NCI-H187 treated with DMSO at 0.1 percent for 48 hours (cell line): ENCODE measurements at places on chromosomes 5 and 9.

- DNase-seq: no peak
Measured at GRCh38 chr9:133779516-133780403, 41.6 kb upstream of the SARDH start.

DNA sequence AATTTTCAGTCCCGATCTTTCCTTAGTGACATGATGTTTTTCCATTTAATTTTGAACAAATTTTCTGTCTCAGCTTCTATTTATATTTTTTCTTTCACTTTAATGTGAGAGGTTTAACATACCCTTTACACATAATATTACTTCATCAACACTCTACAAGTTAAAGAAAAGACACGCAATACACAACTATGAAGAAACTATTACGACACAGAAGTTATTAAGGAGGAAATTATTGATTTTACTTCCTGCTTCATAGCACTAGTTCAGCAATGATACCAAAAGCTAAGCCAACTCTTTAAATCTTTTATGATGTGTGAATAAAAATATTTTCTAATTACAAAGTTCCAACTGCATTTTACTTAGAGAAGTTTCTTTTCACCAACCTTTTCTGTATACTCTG is 432.3 kb upstream of the DAB2 start:
- no peak for DNase-seq

GRCh38 chr5:158126442-158127405 is 267.8 kb upstream of the CLINT1 start:
- DNase-seq: no peak

DNA sequence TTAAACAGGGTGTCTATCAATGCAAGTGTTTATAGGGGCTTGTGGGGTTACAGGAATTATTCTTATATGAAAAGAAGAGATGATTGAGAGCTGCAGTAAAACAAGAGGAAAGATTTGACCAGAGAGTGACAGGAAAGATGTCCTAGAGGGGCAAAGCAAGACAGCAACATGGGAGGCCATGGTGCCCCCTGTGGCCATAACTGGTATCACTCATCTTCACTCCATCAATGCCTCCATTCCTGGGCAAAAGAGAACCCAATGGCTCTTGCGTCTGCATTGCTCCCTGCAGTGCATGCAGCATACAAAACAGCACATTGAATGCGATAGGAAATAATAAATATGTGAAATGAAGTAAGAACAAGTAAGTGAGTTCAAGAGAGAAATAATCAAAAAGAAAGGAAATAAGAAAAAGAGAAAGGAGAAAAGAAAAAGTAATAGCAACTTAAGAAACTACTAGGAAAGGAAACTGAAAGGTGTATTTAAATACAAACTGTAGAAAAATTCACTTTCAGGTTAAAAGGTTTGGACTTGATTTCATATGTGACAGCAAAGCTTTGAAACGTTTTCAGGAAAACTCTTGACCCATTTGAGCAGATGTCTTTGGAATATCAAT is 206.6 kb downstream of the SEMA5A start:
- DNase-seq: no peak

GRCh38 chr9:135705376-135705775 is 3.4 kb downstream of the KCNT1 start:
- DNase-seq: no peak

DNA sequence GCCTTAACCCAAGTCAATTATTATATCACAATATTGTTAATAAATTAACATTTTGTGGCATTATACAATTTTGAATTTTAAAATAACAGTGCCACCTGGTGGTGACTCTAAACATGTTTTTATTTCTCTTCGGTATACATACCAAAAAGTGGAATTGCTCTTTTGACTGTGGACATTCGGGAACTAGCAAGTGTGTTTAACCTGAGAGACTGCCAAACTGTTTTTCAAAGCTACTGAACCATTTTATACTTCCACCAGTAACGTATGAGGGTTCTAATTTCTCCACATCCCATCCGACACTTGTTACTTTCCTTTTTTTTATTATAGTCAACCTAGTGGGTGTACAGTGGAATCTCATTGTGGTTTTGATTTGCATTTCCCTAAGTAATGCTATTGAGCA is 18.3 kb upstream of the HSDL2 start:
- DNase-seq: no peak

DNA sequence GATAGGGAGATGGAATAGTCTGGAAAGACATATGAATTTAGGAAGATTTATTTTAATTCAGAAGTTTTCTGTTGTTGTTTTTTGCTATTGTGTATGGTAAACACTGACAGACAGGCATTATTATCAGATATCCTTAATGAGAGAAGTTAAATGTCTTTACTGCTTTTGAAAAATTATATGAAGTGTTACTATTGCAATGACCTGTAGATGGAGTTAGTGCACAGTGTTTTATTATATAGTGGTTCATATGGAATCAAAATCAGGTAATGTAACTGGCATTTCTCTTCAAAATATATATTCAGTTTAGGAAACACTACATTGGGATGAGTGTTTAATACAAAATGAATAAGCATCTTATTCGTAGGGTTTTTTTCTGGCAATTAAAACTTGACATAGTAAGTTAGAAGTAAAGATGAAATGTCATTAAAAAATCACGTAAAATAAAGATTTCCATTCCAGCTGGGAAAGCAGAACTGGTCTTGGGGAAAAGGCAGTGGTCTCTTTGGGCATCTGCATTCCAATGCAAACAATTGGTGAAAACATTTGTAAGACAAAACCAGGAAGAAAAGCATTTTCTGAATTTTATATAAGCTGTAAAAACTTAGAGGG is 3.9 kb downstream of the GABRA1 start:
- no peak for DNase-seq

GRCh38 chr9:130387905-130388304 is 56.9 kb upstream of the ASS1 start:
- no peak for DNase-seq

- DNase-seq: no peak
Measured at GRCh38 chr5:168550656-168551055, 21.6 kb downstream of the FBLL1 start.

- no peak for DNase-seq
Measured at GRCh38 chr5:81994679-81995078, 22.9 kb downstream of the ATG10 start.

GRCh38 chr5:98705841-98706240 is 67.6 kb upstream of the RGMB start:
- no peak for DNase-seq

DNA sequence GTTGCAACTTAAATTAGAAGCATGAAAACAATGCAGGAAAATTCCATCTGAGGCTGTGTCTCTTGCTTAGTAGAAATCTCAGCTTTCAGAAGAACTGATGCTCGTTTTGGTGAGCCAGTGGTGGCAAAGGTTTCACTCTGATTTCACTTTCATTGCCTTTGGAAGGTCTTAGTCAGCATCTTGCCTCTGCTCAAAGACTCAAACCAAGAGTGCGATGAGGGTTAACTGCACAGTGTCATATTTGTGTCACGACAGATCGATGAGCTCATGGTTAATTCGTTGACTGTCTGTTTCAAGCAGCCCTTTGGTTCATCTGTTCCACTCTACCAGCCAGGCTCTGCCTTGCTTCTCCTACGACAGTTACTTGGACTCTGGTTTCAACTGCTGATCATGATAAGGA is 331.3 kb upstream of the KIF2A start:
- no peak for DNase-seq

DNA sequence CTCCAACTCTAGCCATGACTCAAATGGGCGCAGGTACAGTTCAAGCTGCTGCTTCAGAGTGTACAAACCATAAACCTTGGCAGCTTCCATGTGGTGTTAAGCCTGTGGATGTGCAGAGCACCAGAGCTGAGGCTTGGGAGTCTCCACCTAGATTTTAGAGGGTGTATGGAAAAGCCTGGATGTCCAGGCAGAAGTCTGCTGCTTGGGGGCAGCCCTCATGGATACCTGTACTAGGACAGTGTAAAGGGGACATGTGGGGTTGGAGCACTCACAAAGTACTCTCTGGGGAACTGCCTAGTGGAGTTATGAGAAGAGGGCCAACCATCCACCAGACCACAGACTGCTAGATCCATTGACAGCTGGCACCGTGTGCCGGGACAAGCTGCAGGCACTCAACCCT is 273.5 kb upstream of the ST8SIA4 start:
- DNase-seq: no peak

- no peak for DNase-seq
Measured at GRCh38 chr5:113255105-113255504, 179.7 kb downstream of the TSSK1B start.

DNA sequence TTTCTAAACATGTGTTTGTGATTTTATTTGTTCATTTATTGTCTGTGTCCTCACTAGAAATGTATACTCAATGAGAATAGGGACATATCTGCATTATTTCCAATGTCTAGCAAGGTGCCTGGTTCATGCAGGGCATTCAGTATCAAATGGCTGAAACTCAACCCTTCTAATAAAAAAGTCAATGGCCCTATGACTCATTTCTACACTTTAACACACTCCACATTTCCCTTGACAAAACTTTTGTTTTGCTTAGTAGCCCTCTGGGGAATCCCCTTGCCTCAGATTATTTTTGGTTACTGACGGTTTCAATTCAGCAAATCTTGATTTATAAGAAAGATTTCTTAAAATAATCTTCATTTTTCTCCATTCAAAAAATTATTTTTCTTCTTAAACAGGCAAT is 206.0 kb upstream of the DMRTA1 start:
- DNase-seq: no peak

- DNase-seq: no peak
Measured at GRCh38 chr9:5624655-5625054, 4.3 kb upstream of the RIC1 start.

GRCh38 chr9:93183663-93184431 is at the start of gene WNK2:
TSS of gene WNK2 (plus strand) at chr9:93184139. CDS start at chr9:93184930, 791 bp downstream.
- DNase-seq: no peak

DNA sequence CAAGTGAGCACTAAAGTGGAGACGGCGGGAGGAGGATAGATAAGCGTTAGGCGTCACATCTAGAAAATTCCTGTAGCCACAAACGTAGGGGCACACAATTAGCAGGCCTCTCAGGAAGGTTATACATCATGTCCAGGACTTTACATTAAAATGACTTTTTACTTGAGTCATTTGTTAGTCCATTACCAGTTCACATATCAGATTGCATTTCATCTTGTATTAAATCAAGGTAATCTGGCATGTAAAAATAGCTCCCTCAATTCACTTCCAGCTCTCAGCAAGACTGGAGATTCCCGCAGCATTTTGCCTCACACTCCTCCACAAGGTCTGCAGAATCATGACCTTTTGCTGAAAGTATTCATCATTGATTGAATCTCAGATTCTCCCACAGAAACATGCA is 118.8 kb downstream of the PRDM6 start:
- no peak for DNase-seq

DNA sequence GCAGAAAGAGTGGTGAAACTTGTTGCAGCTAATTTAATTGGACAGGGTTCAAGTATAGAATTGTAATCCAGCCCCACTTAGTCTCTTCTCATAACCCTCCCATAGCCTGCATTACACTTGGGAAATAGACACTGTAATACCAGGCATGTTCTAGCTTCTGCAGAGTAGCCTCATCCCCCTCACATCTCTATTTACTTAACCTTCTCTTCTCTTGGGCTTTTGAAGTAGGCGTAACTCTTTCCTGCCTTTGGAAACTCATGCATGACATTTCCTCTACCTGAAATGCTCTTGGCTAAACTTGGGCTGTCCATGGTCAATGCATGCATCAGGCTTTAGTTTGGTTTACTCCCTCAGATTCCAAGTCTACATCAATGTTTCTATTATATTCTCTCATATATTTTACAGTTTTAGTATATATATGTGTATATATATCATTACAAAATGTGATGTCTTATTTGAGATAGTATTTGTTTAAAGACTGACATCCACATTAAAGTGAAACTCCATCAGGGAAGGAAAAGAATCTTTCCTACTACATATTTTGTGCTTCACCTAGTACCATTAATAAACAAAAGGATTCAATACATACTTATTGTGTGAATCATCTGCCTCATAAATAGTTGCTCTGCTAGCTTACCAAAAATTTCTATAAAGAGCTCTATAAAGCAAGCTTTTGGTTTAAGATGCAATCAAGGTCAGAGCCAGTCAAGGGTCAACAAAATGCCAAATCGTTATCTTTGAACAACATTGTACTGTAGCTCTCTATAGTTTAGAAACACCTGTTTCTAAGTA is 1158.0 kb downstream of the MAT2B start:
- no peak for DNase-seq

- no peak for DNase-seq
Measured at GRCh38 chr5:54194318-54194717, 116.1 kb downstream of the ARL15 start.

DNA sequence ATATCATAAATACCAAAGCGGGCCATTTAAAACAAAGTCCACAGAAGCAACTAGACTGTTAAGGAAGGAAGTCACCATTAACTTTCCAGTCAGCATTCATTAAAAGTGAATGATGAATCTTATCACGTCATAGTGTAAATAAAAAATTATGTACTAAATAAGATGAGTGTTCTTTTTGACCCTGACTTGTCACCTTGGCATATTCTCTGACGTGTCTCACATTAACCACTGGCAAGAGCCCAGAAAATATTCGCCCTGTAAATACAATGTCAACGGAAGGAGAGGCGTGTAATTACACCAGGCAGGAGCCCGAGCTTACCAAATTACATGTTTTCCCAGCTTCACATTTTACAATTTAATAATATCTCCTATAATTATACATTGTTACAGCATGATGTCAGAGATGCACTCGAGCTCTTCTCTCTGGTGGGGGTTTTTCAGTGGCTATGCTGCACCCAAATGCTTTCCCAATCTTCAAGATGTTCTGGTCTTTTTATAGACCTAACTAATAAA is 29.3 kb upstream of the UBE2QL1 start:
- no peak for DNase-seq

DNA sequence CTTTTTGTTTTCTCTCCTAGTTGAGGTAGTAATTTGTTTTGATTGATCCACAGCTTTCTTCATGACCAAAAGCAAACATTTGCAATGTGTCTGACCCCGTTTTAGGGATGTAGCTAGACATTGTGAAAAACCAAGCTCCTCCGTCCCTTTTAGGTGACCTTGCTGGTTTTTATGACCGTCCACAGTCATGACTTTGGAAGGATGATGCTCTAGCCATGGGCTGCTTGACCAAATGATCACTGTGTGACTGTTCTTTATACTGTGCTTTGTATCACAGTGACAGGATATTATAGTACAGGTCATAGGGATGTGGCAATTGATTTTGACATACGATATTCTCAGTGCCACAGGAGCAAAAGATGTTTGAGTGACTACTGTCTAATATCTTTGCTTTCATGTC is 54.4 kb downstream of the KCNN2 start:
- DNase-seq: no peak

DNA sequence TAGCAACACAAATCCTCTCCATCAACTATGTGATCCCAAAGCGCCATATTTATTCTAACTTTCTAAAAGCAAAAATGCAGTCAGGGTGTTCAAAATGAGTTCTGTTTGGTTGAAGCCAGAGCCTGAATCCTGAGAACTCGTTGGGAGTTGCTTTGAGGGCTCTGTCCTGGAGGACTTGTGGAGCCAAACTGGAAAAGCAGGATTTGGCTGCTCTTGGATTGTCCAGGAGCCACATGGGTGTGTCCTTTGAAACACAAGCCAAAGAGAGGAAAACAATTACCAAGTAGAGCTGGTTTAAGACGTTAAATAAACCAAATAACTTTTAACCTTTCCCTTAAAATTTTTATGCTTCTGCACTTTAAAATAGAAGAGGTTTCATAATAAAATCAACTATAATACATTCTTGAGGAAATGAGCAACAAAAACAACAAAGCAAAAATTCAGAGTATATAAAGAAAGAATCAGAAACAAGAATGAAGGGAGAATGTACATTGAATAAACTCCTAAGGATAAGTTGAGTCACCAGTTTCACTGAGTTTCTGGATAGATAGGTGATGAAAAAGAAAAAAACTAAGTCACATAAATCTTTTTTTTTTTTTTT is 13.5 kb downstream of the C5orf46 start:
- DNase-seq: no peak
